ENCODE measurements at places on chromosomes 4 and X.

- DNase-seq = no peak
These were observed 155.4 kb upstream of the PLAC1 start for GRCh38 chrX:134813697-134814096.

DNA sequence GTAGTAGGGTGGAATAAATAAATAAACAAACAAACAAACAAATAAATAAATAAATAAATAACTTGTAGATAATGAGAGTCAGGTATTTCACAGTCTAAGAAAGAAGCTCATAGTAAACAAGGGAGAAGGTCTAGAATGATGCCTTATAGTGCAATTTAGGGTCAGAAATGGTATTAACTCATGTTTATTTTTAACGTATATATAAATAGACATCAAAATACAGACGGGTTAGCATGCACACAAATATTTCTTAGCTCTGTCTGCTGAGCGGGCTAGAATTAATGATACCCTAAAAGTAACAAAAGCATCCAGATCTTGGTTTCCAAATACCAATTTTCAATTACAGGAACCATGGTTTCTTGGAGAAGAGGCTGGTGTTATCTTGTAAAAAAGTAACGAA lies 16.6 kb downstream of the PFKFB1 start:
- DNase-seq = no peak

DNA sequence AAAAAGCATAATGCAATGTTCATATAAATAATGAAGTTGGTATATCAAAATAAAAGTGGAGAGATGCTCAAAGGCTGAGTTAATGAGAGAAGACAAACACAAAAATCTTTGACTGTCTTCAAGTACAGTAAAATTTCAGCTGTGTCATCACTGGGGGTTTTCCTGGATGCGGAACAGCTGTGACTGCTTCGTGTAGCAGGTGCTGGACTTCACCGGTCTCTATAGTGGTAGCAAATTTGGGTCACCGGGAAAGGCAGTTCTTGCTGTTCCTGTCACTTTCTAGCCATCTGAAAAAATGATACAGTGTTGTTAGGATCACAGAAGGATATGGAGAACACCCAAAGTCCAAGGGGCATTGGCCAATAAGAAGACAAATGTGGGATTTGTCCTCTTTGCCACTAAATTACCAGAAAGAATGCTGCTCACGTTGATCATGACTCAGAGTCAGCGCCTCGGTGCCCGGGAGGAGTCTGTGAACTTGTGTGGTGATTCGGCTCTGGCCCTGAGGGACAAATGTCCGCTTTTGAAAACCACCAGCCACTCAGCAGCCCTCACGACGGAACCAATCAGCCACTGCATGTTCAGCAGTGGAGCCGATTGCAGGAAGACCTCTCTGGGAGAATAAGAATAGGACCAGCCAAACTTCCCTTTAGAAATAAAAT lies 230.1 kb upstream of the FAT1 start:
- no peak for DNase-seq

GRCh38 chr4:21819086-21819485 lies 129.5 kb downstream of the KCNIP4 start:
- peak; percentile 12 for DNase-seq

GRCh38 chrX:131778269-131779218 lies 234.7 kb downstream of the OR13H1 start:
- DNase-seq = peak; percentile 93
